ENCODE measurements at places on chromosomes 1 and 21.

- no peak for ATAC-seq
Measured at GRCh38 chr1:111585447-111586086, 34.0 kb upstream of the RAP1A start.

DNA sequence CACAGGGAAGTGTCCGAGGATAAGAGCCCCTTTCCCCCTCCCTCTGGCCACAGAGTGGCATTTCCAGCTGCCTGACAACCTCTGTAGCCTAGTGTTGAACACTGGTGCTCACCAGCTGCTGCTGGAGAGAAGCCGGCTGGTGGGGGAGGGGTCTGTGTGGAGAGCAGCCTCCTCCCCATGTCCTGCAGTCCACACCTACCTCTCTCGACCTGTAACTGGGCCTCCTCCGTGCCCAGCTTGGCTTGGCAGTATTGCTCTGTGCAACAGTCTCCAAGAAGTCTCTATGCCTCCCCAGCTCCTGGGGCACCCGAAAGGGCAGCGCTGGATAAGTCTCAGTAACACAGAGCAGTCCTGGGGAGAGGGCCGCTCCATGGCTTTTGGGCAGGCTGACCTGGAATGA lies 17.0 kb downstream of the PAPPA2 start:
- ATAC-seq = peak; percentile 54

GRCh38 chr1:206087091-206087490 lies 30.1 kb downstream of the AVPR1B start:
- no peak for ATAC-seq

DNA sequence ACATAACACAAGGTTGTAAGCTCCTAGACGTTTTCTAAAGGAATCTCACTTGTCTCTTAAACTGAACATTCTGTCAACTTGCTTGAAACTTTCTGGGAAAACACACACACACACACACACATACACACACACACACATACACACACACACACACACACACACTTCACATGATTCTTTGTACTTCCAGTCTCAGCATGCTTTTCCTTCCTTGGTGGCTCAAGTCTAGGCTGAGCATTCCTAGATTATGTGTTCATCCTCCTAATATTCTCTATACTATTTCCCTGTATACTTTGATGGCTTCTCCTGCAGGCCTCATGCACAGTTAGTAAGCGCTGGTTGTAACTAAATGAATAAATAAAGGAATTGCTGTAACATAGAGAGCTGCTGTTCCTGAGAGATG lies 372.1 kb downstream of the PTPRC start:
- ATAC-seq = no peak

DNA sequence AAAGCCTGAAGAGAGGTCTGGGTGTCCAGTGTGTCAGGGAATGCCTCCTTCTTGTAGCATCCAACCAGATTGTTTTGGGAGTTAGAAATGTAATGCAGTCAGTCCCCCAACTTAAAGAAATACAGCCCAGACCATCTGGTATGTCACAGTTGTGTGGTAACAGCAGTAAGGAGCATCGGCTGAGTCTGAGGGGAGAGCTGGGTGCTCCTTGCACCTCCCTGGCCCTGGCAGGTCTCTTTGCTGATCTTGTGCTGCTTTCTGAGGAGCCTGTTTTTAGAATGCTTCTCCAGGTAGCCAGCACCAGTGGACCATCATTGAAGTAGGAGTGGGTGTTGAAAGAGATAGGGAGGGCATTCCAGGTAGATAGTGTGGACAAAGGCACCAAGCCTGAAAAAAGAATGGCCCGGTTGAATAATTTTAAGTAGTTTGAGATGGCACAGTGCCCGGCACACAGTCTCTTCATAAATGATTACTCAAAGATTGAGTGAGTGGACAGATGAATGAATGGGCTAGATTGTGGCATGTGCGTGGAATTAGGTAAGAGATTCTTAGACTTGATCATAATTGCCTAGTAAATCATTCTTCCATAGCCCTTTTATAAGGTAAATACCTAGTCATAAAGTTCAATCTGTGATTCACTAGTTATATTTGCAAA lies 46.5 kb downstream of the LAMC1 start:
- no peak for ATAC-seq

DNA sequence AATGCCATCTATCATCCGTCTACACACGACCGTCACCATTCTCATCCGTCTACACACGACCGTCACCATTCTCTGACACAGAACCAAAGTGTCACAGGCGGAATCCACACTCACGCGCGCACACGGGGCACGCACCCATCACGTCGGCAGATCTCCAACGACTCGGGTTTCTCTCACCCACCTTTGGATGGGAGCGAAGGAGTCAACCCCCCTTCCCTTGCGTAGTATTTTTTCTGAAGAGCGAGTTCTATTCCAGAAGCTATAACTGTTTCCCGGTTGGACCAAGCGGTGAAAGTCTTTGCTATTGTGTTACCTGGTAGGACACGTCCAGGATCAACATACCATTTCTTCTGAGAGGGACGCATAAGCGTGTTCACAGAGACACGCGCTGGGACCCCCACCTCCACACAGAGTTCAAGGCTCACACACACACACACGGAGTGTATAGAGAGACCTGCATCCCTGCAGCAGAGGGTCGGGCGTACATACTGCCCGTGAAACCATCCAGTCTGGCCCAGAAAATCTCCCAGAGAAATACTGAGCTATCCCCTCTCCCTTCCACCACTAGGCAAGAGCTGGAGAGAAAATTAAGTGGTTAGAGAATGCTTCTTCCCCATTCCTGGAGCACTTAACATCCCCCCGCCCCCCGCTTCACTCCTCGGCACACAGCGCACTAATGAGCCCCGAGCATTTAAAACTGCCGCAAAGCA lies 741 bp downstream of the DUSP10 start:
- peak; percentile 2 for ATAC-seq

DNA sequence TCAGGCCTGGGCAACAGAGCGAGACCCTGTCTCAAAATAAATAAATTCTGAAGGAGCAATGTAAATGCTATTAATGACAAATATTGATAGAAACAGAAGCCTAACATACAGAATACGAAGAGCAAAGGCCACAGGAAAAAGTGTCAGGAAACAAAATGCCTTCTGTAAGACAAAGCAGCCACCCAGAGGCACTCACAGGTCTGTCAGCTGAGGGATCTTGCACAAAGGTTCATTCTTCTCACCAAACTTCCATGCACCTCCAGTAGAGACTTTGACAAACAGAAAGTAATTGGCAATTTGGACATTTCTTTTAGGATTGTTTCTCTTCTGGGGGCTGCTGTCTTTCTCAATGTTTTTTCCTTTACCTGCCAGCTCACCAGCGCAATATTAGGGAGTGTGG lies 1.2 kb upstream of the ALDH9A1 start:
- no peak for ATAC-seq

GRCh38 chr1:185894791-185895190 lies 160.6 kb downstream of the HMCN1 start:
- ATAC-seq = no peak

GRCh38 chr1:160149233-160149632 lies 2.2 kb upstream of the ATP1A4 start:
- ATAC-seq = no peak

DNA sequence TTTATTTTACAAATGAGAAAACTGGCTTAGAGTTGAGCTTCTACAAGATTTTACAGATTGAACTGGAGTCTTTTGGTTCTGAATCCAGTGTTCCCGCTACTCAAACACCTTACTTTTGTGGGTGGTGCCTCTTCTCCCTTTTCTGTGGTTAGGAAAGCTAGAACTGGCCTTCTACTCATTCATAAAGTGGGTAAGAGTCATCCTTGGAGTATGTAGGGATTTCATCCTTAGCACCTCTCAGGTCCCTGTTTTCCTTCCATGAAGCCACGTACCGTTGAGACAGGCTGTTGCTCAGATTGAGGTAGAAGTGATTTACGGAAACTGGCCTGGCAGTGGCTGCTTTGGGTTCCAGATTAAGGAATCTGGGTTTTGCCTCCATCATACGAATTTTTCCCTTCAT lies 35.8 kb downstream of the WNT4 start:
- ATAC-seq = no peak

Measured in motor neuron (in vitro differentiated cells).